Natural killer cell (primary cell): ENCODE measurements at places on chromosomes 1 and 21.
A peak's percentile ranks its signal among the peaks of the same experiment; 100 is the strongest.

DNA sequence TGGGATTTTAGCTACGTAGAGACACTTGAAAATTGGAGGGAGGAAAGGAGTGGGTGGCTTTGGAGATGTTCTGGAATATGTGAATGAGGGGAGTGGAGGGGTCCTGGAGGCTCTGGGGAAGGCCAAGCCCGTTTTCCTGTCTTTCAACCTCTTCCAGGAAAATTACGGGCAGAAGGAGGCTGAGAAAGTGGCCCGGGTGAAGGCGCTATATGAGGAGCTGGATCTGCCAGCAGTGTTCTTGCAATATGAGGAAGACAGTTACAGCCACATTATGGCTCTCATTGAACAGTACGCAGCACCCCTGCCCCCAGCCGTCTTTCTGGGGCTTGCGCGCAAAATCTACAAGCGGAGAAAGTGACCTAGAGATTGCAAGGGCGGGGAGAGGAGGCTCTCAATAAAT, 442 bp upstream of the RUSC1 start:
- H3K27me3 ChIP-seq = no peaks in the 10 kb centered on the region
- DNase-seq = no peak
- peak overlapping the region; percentile 14 for H3K4me3 ChIP-seq
- peaks cover 2% of the 10 kb centered on the region for H3K36me3 ChIP-seq
- H3K27ac ChIP-seq = no peak overlapping the region

GRCh38 chr1:150164779-150165178, 15.1 kb downstream of the PLEKHO1 start:
- H3K27ac ChIP-seq = peak overlapping the region; percentile 14
- H3K36me3 ChIP-seq = peaks cover 2% of the 10 kb centered on the region
- H3K4me1 ChIP-seq = peaks cover 50% of the 10 kb centered on the region
- H3K27me3 ChIP-seq = no peaks in the 10 kb centered on the region
- no peak overlapping the region for H3K4me3 ChIP-seq

DNA sequence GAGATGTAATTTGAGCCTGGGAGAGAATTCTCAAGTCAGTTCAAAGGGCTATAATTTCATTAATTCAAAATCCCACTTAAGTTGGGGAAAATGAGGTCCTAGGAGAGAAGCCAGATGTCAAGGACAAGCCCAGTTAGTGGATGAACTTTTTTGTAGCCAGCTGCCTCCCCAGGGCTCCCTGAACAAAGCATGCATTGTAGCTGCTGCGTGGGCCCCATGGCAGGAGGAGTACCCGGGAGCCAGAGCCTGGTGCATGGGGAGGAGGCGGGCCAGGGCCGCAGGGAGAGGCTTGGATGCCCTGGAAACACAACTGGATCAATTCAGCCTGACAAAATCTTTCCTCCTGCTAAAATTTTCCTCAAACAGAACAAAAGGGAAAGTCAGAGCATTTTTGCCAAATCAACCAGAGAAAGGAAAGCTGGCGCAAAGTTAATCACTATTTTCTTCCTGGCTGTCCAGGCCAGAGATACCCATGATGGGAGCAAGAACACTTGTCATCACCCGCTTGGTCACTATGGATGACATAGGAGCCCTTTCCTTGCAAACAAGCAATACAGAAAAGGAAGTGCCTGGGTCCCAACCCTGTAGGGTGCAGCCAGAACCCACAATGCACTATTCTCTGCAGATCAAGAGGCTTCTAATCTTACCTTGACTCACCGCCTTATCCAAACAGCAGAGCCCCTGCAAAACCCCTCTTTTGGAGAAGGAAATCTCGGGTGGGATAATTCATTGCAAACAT, 248.1 kb upstream of the RAB4A start:
- H3K27me3 ChIP-seq = no peaks in the 10 kb centered on the region
- no peak overlapping the region for H3K27ac ChIP-seq
- peaks cover 25% of the 10 kb centered on the region for H3K4me1 ChIP-seq
- no peaks in the 10 kb centered on the region for H3K36me3 ChIP-seq

GRCh38 chr1:230414102-230414501, 12.0 kb downstream of the PGBD5 start:
- H3K4me3 ChIP-seq = no peak overlapping the region
- no peak overlapping the region for H3K27ac ChIP-seq
- no peak for DNase-seq
- H3K27me3 ChIP-seq = peaks cover 6% of the 10 kb centered on the region
- no peaks in the 10 kb centered on the region for H3K36me3 ChIP-seq

DNA sequence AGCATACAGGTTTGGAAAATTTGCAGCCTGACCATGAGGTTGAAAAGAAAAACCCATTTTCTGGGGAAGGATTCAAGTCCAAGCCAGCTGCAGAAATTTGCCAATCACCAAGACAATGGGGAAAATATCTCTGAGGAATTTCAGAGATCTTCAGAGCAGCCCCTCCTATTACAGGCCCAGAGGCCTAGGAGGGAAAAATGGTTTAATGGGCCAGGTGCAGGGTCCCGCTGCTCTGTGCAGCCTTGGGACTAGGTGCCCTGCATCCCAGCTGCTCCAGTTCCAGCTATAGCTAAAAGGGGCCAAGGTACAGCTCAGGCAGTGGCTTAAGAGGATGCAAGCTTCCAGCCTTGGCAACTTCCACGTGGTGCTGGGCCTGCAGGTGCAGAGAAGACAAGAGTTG, 113.5 kb downstream of the GABPA start:
- DNase-seq = no peak
- no peak overlapping the region for H3K27ac ChIP-seq
- no peaks in the 10 kb centered on the region for H3K27me3 ChIP-seq
- H3K4me1 ChIP-seq = no peaks in the 10 kb centered on the region
